ENCODE measurements at places on chromosomes 2 and 18.

DNA sequence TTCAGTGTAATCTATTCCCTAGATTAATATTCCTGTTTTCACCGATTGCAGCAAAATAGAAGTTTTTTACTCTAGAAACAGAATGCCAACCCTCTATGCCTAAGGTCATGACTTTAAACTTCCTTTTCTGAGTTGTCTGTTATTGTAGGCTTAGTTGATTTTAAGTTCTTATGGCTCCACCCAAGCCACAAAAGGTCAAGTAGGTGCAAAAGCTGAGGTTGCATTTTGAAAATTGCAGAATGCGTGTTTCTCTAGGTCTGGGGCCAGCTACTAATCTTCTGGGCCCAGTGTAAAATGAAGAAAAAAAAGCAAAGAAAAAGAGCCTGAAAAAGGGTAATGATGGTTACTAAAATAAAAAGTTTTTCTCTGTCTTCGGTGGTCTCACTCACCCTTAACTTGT lies 635.7 kb upstream of the FAM98A start:
- no peak for DNase-seq

DNA sequence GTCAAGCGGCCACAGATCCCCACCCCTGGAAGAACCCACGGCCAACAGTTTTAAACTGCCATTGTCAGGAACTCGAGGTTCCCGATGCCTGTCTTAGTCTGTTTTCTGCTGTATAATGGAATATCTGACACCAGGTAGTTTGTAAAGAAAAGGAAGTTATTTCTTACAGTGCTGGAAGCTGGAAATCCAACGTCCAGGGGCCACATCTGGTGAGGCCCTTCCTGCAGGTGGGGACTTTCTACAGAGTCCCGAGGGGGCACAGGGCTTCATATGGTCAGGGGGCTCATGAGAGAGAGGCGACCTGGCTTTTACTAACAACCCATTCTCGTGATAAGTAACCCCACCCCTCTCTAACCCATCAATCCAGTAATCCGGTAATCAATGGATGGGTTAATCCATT lies 501.6 kb upstream of the MYT1L start:
- DNase-seq, result no peak

DNA sequence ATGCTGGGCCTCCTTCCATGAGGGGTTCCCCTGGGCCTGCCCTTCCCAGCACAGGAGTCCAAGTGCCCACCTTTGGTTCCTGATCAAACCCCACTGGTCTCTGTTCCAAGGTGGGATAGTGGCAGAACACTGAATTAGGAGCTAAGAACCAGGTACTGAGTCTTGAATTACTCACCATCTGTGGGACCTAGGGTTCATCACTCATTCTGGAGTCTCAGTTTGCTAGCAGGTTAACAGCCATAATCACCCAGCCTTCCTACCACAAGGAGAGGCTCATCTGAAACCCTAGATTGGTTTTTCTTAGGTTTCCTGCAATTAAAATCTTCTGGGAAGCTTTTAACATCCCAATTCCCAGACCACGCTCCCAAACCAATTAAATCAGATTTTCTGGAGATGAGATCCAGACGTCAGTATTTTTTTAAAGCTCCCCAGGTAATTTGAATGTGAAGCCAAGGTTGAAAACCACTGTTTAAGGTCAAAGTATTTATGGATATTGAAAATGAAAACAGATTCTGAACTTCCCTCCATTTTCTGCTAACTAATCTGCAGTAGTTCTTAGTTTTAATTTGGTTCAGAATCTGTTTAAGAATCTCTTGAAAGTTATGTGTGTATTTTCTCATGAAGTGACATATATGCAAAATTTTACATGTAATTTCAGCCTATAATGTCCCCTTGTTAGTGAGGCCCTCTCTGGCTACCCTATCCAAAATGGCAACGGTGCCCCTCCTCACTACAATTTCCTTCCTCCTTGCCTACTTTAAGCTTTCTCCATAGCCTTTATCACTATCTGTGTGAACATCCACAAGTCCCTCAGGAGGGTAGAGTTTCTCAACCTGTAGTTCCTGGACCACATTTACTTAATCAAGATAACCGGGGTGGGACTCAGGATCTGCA lies 166.5 kb upstream of the CXCR4 start:
- no peak for DNase-seq

DNA sequence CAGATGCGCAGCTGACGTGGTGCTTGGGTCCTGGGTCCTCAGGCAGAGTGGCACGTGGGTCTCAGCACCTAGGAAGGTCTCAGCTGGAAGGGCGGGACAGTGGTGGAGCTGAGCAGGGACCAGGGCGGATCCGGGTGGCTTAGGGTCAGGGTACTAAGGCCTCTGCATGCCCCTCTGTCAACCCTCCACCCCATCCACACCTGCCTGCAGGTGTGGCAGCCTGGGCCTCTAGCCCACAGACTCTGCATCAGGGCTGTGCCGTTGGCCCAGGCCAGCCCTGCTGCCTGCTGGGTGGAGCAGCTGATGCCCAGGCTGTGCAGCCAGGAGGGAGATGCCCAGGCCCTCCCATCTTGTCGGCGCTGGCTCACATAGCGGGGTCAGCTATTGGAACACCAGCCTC lies 24.6 kb upstream of the OTOS start:
- no peak for DNase-seq

DNA sequence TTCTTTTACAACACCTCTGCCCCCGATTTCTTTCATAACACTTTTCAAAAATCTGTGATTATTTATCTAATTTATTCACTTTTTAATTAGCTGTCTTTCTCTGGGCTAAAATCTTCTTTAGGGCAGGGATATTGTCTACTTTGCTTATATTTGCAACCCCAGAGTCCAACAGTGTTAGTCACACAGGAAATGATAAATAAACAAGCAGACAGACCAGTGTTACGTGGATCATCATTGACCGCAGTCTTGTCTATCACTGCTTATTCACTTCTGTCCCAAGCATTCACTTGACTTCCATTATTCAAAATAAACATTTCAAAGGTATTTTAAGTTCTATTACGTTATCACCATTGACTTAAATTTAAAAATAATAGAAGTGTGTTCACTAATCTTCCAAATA lies 237.6 kb upstream of the UBE2E3 start:
- DNase-seq, result no peak

- DNase-seq, result no peak
Measured at GRCh38 chr2:9547262-9547991, 8.2 kb downstream of the ADAM17 start.

DNA sequence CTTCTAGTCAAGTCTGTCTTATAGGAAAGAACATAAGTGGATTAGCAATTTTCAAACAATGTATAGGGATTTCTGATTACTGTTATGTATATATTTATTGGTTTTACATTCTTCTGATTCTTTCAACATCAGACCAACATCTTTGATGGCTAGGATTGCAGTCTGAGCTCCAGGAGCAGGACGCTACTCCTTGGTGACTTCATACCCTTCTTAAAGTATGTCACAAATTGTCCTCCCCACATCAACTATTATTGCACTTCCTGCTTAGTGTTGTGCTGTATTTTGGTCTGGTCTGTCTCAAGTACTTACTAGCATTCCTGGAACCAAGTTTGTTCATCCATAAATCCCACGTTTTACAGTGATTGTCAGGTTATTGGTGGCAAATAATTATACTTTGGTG lies 49.0 kb downstream of the MAP2 start:
- DNase-seq, result no peak

- DNase-seq, result no peak
Measured at GRCh38 chr18:7630731-7631442, 63.8 kb downstream of the PTPRM start.

GRCh38 chr2:10877651-10878111 lies 34.1 kb upstream of the KCNF1 start:
- DNase-seq, result no peak

DNA sequence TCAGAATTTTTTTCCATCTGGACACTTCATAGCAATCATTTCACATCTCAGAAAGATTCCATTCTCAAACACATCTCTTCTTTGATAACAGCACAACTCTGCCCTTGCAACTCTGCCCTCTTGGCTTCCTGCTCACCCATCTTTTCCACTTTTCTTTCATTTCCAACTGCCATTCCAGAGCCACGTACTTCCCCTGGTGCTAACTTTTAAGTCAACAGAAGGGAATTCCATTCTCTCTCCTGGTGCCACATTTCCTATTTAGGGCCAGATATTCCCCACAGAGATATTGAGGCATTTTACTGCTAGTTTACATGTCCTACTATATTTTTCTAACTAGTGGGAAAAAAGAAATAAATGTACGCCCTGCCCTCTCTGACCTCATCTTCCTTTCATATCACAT lies 590.2 kb downstream of the ARHGAP15 start:
- DNase-seq, result no peak

- DNase-seq, result no peak
Measured at GRCh38 chr18:2263303-2263890, 307.9 kb downstream of the METTL4 start.

DNA sequence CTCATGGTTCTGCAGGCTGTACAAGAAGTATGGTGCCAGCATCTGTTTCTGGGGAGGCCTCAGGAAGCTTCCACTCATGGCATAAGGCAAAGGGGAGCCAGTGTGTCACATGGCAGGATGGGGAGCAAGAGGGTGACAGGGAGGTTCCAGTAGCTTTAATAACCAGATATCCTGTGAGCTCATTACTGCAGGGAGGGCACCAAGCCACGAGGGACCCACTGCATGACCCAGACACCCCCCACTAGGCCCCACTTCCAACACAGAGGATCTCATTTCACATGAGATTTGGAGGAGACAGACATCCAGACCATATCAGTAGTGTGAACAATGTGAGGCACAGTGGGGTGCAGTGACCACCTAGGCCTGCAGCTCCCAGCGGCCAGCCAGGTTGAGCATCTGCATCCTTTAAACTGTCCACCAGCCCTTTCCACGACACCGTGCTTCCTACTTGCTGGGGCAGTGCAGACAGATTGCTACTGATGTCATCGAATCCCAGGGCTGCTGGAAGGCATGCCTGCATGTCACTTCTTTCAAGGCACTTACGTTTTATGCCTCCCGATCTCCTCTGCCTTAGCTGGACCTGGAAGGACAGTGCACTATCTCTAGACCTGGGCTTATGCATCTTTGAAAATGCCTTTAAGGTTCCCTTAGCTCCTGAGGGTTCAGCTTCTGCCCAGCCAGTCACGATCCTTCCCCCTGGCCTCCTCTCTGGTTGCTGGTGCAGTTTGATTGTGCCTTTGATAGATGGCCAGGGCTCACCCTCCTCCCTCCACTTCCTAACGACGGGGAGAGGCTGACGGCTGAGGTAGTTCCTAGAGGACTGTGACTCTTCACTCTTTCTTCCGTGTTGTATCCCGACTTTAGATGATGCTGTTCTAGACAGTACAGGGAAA lies 174.3 kb downstream of the FAM210A start:
- no peak for DNase-seq

DNA sequence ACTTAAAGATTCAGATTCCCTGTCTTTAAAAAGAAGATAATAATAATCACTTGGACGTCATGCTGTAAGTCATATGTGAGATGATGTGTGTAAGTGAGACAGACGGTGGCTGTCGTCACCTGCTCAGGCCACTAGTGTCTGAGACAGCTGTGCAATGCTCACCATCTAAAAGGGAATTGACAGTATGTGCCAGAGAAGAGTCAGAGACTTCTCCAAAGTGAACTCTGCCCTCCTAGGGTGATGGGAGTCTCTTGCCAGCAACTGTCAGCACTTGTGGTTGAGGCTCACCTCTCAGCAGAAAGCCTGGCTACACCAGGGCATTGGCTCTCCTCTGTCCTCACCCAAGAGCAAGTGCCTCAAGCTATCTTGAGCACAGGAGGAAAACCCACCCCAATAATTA lies 131.6 kb upstream of the DNAJC10 start:
- no peak for DNase-seq

- DNase-seq, result no peak
Measured at GRCh38 chr2:152408254-152408653, 73.3 kb downstream of the FMNL2 start.

GRCh38 chr18:13584825-13585224 lies 141.5 kb downstream of the FAM210A start:
- DNase-seq, result no peak

DNA sequence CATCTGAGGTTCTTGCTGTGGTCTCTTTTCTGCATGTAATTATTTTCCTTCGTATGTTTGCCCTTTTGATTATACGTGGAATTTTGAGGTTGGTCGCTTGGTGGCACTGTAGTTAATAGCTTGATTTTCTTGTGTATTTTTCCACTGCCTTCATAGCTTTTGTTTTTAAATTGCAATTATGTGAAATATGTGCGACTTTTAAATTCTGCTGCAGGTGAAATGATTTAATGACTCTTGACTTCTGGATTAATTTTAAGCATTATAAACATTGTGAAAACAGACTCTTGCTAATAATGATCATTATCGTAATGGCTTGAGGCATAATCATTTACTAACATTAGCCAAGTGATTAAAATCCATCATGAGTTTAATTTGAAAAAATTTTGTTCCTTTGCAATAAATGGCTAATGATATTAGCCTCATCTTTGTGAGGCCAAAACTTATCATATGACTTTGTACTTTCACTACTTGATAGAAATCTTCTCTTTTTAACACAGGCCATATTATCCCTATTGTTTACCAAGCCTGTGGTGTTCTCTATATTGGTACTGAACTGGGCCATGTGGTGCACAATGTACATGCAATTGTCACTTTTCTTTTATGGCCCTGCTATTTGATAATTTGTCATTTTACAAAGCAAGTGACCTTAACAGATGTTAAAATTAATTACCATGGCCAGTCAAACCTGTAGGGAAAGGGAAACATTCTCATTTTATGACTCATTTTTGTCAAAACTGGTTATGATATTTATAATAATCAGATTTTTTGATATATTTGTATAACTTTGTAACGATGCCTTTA lies 62.8 kb upstream of the NEUROD1 start:
- no peak for DNase-seq

GRCh38 chr18:48186861-48187260 lies 222.3 kb downstream of the ZBTB7C start:
- no peak for DNase-seq

- DNase-seq, result no peak
Measured at GRCh38 chr2:109300582-109300981, 171.6 kb downstream of the SH3RF3 start.

DNA sequence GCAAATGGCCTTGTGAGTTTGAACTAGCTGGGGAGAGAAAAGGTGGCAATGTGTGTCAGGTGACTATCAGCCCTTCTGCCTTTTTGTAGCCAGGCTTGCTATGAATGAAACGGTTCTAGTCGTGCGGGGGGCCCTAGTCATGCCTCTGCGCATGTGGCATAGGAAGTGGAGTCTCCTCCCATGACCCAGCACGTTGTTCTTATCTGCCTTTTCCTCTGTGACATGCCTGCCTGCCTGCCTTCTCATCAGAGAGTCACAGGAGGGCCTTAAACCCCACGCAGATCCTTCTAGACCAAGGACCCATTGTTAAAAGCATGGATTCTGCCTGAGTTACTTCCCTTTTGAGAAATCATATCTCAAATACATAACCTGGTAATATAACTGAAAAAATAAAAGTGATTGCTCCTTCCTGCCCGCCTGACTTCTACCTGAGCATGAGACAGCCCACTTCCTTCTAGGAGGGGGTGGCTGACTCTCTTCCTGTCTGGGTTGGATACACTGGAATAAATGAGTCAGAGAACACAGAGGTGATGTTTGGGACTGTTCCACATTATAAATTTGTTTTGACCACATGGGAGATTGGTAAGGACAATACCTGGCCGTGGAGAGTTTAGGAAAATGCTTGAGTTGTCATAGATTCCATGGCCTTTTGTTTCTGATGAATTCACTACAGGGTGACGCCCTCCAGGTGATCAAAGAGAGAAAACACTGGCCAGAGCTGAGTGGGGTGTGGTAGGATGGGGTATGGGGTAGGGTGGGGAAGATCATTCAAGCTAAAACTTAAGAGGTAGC lies 49.8 kb downstream of the FBLN7 start:
- no peak for DNase-seq

- no peak for DNase-seq
Measured at GRCh38 chr2:42132966-42133641, 36.0 kb upstream of the EML4 start.
